ENCODE measurements at places on chromosomes 5 and 9.

GRCh38 chr9:112421771-112422222, 41.9 kb downstream of the HSDL2 start:
- no peak for DNase-seq

DNA sequence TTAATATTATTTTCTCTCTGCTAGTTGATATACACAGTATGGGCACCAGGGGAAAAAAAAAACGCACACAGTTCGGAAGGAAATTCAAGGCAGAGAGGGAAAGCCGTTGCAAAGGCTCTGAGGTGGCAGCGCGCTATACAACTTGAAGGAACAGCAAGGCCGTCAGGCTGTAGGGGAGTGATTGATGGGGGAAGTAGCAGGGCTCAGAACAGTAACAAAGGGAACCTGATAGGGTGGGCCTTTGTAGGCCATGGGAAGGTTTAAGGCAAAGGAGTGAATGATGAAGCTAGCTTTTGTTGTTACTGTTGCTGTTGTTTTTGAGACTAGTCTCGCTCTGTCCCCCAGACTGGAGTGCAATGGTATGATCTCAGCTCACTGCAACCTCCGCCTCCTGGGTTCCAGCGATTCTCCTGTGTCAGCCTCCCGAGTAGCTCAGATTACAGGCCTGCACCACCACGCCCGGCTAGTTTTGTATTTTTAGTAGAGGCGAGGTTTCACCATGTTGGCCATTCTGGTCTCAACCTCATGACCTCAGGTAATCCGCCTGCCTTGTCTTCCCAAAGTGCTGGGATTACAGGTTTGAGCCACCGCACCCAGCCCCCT, 27.0 kb downstream of the AQP7 start:
- DNase-seq: peak; percentile 64

- DNase-seq: no peak
Observed at GRCh38 chr5:126219616-126220015, 203.6 kb upstream of the GRAMD2B start.

DNA sequence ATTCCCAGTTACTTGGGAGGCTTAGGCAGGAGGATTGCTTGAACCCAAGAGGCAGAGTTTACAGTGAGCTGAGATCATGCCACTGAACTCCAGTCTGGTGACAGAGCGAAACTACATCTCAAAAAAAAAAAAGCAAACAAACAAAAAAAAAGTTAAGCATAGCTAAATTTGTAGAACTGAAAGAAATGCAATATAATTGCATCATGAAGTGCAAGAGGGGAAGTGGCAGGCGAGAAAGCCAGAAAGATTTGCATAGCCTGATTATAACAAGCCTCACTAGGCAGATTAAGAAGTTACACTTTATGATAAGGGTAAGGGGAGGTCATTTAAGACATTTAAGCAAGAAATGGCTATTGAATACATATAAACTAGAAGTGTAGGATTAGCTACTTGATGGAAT, 187.1 kb downstream of the EDIL3 start:
- no peak for DNase-seq

DNA sequence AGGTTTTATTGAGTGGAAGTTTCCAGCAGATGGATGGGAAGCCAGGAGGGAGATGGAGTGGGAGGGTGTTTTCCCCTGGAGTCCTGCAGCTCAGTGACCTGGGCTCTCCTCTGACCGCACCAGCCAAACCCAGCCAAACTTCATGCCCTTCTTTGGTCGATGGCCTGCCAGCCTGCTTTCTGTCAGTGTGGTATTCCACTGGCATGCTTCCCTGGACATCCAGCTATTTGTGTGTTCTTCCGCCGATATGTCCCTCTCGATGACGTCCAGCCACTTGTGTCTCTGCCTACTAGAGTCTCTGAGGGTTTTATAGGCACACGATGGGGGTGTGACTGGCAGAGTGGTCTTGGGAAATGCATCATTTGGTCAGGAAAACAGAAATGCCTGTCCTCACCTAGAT, 33.8 kb downstream of the GPBP1 start:
- DNase-seq: no peak

- DNase-seq: no peak
Observed at GRCh38 chr5:107809201-107810034, 138.7 kb upstream of the EFNA5 start.

- DNase-seq: peak; percentile 32
Observed at GRCh38 chr5:2185646-2186471, 303.1 kb upstream of the IRX4 start.

- peak; percentile 97 for DNase-seq
Observed at GRCh38 chr5:65035211-65036206, 266.8 kb downstream of the CWC27 start.

GRCh38 chr5:151357097-151357496, 9.7 kb upstream of the SLC36A2 start:
- no peak for DNase-seq

DNA sequence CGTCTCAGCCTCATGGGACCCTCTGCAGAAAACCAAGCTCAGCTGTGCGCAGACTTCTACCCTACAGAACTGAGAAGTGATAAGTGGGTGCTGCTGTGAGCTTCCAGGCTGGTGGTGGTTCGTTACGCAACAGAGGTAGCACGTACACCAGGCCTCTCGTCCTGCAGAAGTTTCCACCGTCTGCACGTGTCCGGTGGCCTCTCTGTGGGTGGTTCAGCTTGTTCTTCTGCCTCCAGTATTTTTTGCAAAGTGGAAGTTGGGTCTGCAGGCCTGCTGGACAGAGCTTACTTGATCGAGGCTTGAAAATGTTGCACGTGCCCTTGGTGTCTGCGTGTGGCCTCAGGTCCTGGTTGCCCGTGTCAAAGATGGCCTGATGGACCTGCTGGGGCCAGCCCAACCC, 27.5 kb downstream of the KCNT1 start:
- DNase-seq: no peak

DNA sequence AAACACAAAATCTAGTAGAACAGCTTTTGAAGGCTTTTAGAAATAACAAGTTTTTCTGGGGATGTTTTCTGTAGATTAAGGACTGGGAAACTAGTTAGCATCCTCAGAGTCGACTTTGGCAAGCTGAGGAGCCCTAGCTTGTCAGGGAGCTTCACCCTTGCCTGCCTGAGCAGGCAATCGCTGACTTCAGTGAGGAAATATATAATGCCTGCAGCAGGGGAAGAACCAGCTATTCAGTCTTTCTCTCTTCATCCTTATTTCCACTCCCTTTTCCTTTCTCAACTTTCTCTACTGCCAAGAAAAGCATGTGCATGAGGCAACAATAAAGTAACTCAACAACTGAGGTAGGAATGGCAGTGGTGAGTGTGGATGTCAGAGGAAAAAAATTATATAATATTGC, 54.7 kb downstream of the PLK2 start:
- no peak for DNase-seq

DNA sequence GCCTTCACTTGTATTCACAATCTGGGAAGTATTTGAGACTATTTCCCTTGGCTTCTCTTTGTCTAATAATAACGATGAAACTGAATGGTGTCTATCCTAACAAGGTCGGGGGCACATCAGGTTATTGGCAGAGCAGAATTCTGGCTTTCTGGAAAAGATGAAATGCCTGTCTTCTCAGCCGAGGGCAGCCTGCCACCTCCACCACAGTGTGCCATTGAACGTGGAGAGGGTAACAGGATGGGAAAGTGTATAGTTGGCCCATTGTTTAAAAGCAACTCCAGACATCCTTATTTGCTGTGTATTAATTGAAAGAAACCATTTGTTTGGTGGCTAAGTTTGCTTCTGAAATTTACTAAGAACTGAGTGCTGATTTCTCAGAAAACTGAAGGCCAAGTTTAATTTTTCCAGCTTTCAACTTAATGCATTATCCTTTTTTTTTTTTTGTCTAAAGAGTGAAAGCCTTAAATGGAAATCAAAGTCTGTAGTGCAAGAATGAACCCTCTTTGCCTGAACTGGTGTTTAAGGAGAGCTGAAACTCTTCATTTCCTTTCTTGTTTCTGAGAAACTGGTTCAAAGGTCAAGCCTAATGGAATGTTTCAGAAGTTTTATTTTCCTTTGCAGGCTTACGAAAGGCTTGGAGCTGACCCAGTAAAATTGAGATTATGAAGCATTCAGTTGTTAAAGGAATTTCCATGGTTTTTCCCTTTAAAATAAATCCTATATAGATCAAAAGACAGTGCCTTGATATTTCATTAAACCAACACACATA, 563.7 kb upstream of the DAP start:
- DNase-seq: no peak

DNA sequence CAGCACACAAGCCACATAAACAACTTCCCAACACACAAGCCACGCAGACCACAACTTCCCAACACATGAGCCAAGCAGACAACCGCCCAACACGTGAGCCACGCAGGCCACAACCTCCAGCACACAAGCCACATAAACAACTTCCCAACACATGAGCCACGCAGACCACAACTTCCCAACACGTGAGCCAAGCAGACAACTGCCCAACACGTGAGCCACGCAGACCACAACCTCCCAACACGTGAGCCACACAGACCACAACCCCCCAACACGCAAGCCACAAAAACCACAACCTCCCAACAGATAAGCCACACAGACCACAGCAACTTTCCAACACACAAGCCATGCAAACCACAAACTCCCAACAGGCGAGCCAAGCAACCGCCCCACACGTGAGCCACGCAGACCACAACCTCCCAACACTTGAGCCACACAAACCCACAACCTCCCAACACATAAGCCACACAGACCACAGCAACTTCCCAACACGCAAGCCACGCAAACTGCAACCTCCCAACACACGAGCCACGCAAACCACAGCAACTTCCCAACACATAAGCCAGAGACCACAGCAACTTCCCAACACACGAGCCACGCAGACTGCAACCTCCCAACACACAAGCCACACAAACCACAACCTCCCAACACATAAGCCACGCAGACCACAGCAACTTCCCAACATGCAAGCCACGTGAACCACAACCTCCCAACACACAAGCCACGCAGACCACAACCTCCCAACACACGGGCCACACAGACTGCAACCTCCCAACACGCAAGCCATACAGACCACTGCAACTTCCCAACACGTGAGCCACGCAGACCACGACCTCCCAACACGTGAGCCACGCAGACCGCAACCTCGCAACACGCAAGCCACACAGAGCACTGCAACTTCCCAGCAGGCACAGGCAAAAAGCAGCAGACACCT, 10.1 kb downstream of the BRD9 start:
- DNase-seq: no peak

GRCh38 chr9:127943731-127944144, 6.1 kb upstream of the DPM2 start:
- DNase-seq: peak; percentile 86

- DNase-seq: peak; percentile 54
Observed at GRCh38 chr5:107670087-107670931, 428 bp downstream of the EFNA5 start.

DNA sequence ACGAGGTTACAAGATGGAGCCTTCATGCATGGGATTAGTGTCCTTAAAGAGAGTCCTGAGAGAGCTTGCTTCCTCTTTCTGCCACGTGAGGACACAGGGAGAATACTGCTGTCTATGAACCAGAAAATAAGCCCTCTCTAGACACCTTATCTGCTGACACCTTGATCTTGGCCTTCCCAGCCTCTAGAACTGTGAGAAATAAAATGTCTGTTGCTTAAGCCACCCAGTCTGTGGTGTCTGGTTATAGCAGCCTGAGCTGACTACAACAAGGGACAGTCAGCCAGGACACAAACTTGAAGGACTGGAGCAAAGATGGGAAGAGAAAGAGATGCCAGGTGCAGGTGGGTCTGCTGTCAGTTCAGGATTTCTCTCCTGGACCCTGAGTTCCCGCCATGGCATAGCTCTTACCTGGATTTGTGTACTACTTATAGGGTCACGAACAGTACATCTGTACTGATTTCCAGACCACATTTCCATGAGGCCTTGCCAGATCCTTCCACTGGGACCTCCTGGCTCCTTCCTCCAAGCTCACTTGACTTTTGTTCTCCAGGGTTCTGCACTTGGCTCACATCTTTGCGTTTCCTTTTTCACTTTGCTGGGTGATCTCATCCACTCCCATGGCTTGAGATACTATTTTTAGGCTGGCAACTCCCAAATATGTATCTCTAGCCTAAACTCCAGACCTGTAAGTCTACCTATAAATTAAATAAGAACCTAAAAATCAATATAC, 44.9 kb upstream of the LIFR start:
- DNase-seq: no peak

GRCh38 chr9:128142596-128142995, 6.7 kb upstream of the LCN2 start:
- DNase-seq: no peak

DNA sequence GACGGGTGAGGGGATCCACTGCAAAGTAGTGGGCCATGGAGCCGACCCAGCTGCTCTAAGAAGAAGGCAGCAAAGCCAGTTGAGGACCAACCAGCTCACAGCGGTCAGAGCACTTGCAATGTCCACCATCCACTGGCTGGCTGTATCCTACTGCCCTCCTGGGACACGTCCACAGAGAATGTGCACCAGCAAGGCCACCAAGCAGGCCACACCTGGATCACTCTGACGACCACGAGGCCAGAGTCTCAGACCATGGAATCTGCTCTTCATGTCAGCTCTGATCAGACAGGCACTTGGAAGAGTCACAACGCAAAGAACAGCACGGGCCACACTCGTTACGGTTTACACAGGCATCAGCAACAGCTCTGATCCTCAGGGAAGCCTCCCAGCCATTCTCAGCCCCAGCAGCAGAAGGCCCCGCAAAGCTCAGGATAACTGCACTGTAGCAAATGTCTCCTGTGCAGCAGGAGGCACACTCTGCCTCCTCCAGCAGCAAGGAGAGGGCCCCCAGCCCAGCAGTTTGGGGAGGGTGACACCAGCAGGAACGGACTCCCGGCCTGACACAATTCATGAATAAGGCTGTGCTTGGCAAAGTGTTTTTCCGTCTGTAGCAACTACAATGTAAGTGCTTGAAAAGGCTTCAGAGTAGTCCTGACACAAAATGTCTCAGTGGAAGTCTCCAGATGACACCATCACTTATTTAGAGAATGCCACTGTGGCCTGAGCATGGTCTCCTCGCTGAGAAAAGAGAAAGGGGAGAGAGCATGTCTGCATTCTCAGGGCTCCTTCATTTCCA, 15.7 kb downstream of the SEMA4D start:
- no peak for DNase-seq

DNA sequence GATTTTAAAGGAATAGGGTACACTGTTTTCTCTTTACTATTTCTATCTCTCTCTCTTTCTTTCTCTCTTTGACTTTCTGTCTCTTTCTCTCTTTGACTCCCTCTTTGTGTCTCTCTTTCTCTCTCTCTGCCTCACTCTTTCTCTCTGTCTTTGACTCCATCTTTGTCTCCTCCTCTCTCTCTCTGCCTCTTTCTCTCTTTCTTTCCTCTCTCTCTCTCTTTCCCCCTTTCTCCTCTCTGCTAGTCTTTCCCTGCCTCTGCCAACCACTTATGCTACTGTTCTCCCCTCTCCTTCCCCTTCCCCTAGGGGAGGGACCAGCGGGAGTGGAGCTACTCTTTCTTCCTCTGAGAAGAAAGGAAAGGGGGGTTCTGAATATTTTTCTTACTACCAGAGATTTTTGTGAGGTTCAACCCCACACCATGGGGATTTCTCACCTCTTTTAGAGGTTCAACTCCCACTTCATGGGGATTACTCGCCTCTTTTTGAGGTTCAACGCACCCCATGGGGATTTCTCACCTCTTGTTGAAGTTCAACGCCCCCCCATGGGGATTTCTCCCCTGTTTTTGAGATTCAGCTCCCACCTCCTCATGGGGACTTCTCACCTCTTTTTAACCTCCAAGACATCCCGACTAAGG, 309.9 kb downstream of the NR3C1 start:
- no peak for DNase-seq

Measured in ecto neural progenitor cell (in vitro differentiated cells).